ENCODE measurements at places on chromosomes 2 and 18. TPM values are rescaled to one million over a fixed set of nuclear protein-coding genes. Genes with fewer than 3 reads are reported as not detected.

The B3GNT7 gene
- 10.7 TPM for total RNA-seq

The SERPINB4 gene
- total RNA-seq, result not detected

The PAIP2B gene
- 0.87 TPM for total RNA-seq

The KRTCAP3 gene
- total RNA-seq, result 10.0 TPM

The KIAA2012 gene
- not detected for total RNA-seq

The ANO7 gene
- 1.2 TPM for total RNA-seq

The GRHL1 gene
- total RNA-seq, result 6.8 TPM

The MAP2 gene
- 4.0 TPM for total RNA-seq

Measured in epithelial cell of proximal tubule (primary cell).